ENCODE measurements at places on chromosomes 7 and 10.

DNA sequence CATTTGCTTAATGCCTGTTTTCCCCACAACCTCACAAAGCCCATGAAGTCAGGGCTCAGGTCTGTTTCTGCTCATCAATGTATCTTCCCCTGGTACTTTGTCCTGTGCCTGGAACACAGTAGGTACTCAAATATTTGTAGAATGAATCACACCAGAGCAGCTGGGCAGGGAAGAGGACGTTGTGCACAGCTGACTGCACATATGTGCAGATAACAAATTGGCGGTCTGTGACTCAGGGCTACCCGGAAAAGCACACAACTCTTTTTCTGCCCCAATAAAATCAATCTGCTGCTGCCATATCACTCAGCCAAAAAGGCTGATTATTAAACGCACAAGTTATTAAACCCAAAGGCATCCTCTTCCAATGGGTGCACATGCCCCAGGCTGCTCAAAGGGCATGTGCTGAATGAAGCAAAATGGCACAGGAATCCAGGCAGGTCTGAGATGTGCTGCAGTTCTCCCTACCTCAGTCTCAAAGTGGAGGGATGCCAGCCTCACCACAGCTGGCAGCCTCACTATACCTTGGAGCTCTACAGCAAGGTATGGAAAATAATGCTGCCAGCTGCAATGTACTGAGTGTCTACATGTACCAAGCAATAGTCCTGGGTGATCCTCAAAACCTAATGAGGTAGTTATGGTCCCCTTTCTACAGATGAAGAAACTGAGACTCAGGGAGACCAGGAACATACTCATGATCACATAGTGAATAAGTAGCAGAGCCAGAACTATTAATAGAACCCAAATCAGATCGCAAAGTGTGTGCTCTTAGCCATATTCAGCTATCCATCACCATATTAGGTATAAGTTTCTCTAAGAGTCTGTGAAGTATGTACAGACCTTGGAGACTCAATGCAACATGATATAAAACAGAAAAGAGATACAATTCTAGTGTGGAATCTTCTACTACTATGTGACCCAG lies 43.4 kb downstream of the SORBS1 start:
- no peak for DNase-seq

GRCh38 chr10:133225707-133226191 lies 4.3 kb upstream of the UTF1 start:
- no peak for DNase-seq

DNA sequence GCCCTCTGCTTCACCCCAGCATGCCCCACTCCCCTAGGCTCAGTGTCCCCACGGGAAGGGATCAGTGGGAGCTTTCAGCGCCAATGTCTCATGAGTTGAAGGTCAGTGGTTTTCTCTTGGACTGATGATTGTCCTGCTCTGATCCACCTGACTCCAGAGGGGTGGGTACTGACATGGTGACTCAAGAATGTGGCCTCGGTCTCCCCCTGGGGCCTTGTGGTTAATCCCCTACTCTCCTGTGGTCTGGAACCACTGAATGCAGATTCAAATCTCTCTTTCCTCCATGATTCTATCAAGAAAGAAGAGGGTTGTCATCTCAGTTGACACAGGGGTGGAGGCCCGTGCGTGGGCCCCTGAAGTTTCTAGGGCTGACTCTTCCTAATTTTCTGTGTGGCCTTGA lies 176.9 kb downstream of the RPS24 start:
- DNase-seq = peak; percentile 5

- no peak for DNase-seq
These were observed 6.5 kb downstream of the CHST12 start for GRCh38 chr7:2409745-2410414.

- DNase-seq = no peak
These were observed 236.2 kb downstream of the MTERF1 start for GRCh38 chr7:91644256-91644655.
